ENCODE measurements at places on chromosomes 3 and 15.

GRCh38 chr15:85578941-85579701, 198.7 kb downstream of the AKAP13 start:
- no peak for DNase-seq

DNA sequence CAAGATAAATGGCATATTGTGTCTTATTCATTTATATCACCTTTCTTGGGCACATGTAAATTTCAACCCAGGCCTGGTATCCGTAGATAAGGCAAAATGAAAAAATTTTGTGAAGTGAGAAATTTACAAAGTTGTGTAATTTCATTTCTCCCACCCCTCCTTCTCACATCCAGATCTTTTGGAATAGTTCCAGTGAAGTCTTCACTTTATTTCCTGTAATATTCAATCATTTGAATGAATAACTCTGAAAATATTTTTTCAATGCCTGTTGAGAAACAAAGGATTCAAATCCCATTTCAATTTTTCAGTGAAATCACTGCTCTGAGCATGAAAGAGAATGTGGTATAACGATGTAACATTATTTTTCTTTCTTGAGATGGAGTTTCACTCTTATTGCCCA, 53.4 kb downstream of the BTLA start:
- no peak for DNase-seq

DNA sequence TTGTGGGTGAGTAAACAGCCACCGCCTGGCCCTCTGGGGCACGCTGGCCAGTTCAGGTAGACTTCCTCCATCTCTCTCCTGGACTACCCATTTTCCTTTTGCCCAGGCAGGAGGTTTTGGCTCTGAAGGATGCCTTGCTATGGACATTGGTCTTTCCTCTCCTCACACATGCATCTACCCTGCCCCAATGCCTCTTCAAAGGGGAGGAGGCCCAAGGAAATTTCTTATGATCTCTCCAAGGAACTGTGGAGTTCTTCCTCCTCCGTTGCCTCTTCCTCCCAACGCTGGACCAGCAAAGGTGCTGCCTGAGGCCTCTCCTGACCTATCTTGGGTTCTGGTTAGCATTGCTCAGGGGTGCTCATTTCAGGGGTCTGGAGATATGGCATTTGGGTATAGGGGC, 33.5 kb downstream of the POMGNT2 start:
- DNase-seq, result no peak

DNA sequence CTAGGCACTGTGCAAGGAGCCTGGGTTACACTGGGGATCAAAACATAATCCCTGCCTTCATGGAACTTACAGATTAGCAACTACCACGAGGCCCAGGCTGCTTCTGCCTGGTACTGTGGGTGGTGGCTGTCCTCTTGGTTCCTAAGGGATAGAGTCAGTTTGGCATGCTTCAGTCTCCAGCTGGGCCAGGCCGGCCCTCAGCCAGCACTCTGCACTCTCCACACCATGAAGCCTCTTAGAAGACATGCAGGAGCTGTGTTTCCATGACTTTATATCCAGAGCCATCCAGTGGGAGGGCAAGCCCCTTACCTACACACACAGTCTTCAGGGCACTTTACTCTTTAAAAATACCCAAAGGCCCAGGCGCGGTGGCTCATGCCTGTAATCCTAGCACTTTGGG, 54.4 kb downstream of the ATP1B3 start:
- no peak for DNase-seq
